ENCODE measurements at places on chromosomes 1 and 21.

GRCh38 chr1:162703708-162704107 is 71.4 kb downstream of the DDR2 start:
- no peak for DNase-seq

GRCh38 chr1:159900086-159900680 is at the start of gene CFAP45:
CFAP45 (minus strand) TSS chr1:159900165; CDS start chr1:159900098, 67 bp downstream.
- DNase-seq, result no peak

- peak; percentile 18 for DNase-seq
These were observed 102.3 kb downstream of the TNFSF18 start for GRCh38 chr1:172948457-172948856.

GRCh38 chr1:113515498-113515897 is 125.2 kb downstream of the MAGI3 start:
- DNase-seq, result no peak

GRCh38 chr1:235974616-235975015 is 90.3 kb downstream of the NID1 start:
- DNase-seq, result no peak

Data from stimulated activated CD4-positive, alpha-beta T cell treated with anti-CD3 and anti-CD28 coated beads, Interleukin-4, amount 100 ng/mL, for 24 hours (primary cell).